Cardiac fibroblast (primary cell): ENCODE measurements at places on chromosomes 11 and 22.

DNA sequence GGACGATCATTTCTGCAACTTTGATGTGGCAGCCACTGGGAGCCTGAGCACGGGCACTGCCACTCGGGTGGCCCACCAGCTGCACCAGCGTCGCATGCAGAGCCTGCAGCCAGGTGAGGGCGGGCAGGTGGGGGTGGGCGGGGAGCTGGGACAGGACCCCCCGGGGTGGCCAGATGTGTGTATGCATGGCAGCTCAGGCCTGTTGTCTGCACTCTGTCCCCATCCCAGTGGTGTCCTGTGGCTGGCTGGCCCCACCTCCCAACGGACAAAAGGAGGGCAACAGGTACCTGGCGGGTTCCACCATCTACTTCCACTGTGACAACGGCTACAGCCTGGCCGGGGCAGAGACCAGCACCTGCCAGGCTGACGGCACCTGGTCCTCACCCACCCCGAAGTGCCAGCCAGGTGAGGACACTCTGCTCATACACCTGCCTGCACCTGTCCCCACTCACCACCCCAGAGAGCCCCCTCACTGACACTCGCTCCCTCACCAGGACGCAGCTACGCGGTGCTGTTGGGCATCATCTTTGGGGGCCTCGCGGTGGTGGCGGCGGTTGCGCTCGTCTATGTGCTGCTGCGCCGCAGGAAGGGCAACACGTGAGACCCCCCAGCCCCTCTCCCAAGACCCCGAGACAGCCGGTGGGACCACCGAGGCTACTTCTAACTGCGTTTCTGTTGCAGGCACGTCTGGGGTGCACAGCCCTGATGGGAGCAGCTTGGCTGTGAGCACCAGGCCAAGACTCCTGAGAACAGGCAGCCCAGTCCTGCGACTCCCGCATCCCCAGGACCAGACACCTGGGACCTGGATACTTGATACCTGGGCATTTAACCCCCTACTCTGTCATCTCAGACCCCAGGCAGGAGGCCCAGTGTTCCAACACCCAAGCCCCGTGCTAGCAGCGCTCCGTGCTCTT, 6.7 kb downstream of the SUSD2 start:
- DNase-seq = no peak

GRCh38 chr22:42951093-42951710, 63.7 kb downstream of the PACSIN2 start:
- no peak for DNase-seq

GRCh38 chr22:46159777-46160176, 9.5 kb downstream of the PPARA start:
- DNase-seq = no peak

GRCh38 chr11:116224154-116224888, 548.5 kb downstream of the BUD13 start:
- peak; percentile 43 for DNase-seq

DNA sequence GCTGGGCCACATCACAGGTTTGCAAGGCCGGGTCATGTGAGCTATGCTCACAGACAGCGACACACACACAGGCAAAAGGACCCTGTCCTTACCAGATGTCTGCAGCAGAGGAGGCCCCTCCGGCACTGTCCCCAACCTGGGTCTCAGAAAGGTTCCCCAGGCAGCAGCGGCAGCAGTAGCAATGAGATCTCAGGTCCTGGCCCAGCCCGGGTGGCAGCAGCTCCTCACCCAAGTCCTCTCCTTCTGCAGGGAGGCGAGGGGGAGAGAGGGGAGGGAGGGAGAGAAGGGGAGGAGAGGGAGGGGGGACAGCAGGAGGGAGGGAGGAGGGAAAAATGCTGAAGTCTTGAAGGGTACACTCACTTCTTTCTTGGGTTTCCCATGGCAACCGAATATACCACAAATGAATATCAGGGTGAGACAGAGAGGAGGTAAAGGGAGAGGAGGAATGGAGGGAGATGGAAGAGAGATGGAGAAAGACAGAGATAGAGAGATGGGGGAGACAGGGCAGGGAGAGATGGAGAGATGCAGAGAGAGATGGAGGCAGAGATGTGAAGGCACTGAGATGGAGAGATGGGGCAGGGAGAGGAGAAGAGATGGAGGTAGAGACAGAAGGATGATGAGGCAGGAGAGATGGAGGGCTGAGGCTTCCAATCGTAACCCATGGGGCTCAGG, 9.5 kb downstream of the ELFN2 start:
- no peak for DNase-seq

- DNase-seq = peak; percentile 21
These were observed 59.8 kb downstream of the PDE2A start for GRCh38 chr11:72614381-72614780.

DNA sequence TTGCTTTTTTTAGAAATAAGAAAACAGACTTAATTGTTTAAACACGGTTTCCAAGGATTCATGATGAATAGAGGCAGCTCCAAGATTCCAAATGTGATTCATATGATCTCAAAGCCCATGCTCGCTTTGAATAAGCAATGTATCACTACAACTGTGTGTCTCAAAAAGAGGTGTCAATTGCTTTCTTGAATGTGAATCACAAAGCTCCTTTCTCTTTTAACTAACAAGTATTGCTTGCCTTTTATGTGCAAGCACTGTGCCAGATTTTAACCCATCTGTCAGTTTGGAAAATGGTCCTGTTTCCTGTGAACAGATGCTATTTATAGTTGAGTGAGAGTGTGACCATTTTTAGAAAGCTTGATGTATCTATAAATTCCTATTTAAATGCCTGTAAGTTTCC, 6.5 kb downstream of the OOSP1 start:
- no peak for DNase-seq

DNA sequence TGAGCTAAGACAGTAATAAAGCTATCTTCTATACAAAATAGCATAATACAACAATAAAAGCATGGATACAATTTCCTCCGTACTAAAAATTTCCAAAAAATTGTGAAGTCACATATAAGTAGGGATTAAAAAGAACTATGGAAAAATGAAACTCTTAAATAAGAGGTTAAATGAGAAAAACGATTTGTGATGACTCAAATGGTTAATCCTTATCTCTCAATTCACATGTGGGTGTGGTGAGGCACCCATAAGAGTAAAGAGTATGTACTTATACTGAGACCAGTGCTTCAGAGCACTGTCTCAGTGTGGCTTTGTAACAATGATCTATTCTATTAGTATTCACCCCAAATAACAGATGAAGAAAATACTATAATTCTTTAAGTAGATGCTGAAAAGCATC, 25.0 kb upstream of the CCDC34 start:
- no peak for DNase-seq

GRCh38 chr11:80726236-80726635, 1285.4 kb upstream of the TENM4 start:
- DNase-seq = no peak

DNA sequence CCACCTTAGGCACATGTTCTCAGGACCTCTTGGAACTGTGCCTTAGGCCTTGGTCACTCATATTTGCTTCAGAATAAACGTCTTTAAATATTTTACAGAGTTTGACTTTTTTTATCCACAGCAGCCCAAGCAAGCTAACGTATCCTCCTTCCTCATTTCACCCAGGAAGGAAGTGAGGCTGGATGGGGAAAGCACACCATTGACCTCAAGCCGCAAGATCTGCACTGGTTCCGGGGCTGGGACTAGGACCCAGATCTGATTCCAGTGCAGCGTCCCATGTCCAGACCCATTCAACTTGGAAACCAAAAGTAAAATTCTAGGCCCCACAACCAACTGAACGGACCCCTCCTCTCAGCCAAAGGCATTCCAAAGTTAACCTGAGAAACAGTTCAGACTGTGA, 2.4 kb upstream of the LGALS12 start:
- DNase-seq = no peak

DNA sequence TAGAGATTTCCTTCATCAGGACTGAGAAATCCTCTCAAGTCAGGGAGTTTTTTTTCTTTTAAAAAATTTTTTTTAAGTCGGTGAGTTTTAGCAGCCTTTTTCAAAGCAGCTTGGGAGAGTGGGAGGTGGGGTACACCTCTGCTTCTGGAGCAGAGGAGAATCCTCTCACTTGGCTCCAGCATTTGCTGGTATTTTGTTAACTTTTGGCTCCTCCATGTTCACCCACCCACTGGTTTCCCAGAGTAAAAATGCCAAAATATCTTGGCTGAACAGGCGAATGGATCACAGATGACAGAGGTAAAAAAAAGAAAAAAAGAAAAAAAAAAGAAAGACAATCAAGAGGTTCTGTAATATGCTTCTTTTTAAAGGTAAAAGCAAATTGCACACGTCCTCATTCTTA, 68.0 kb downstream of the GAB2 start:
- peak; percentile 66 for DNase-seq
